ENCODE measurements at places on chromosomes 6 and 20. TPM values are rescaled to one million over a fixed set of nuclear protein-coding genes. Genes with fewer than 3 reads are reported as not detected.

DNA sequence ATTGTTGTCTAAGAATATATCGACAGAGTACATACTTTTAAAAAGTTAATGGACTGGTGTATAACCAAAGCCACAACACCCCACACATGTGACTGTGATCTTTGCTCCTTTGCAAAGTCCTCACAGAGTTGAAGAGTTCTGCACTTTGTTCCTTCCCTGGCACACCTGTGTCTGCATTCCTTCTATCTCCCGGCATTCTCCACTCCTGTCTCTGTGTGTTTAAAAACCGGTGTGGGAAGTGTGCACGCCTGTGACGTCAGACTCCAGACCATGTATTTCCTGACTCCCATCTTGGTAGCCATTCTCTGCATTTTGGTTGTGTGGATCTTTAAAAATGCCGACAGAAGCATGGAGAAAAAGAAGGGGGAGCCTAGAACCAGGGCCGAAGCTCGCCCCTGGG, at the start of gene IYD:
TSS of gene IYD (plus strand) at position 251 of the 400 bp plus-strand sequence. CDS start at position 271, 20 bp downstream.
- no peak for DNase-seq

DNA sequence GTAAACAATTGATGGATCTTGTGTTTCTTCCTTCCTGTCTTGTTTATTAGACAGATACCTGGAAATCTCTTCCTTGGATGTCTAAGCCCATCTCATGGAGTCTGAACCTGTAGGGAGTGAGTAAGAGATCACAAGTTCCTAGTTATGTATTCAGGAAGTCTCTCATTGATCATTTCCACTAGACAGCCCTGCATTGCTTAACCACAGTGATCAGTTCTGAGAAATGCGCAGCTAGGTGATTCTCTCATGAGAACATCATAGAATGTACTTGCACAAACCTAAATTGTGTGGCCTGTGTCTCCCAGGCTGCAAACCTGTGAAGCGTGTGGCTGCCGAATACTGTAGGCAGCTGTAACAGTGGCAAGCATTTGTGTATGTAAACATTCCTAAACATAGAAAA, 39.1 kb downstream of the FAM120B start:
- DNase-seq = peak; percentile 15

GRCh38 chr6:81764531-81764930, 12.1 kb upstream of the TENT5A start:
- DNase-seq = no peak

DNA sequence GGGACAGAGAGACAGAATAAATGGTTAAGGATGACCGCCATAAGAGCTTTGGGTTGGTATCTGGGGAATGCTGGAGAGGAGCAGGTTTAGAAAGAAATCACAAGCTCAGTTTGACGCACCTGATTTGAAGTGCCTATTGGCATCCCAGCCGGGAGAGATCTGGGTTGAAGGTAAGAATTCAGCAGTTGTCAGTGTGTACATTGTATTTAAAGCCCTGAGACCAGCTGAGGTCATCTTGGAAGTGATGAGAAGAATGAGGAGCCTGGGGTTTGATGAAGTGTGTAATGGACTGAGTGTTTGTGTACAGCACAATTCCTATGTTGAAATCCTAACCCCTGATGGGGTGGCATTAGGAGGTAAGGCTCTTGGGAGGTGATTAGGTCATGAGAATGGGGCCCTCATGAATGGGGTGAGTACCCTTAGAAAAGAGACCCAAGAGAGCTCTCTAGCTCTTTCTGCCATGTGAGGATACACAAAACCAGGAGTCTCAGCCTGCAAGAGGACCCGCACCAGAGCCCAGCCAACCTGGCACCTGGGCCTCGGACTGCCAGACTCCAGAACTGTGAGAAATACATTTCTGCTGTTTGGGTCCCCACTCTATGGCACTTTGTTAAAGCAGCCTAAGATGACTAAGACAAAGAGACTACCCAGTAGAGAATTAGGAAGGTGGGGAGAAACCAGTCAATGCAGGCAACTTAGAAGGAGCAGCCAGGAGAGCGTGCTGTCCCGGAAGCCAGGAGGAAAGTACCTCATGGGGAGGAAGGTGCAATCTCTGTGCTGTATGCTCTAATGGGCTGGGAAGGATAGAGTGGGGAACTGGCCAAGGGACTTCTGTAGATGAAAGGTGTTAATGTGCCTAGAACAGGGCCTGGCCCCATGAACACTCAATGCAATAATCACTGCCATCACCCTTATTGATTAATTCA, 133.7 kb upstream of the SLC24A3 start:
- no peak for DNase-seq

- no peak for DNase-seq
These were observed 191.3 kb downstream of the MTFR2 start for GRCh38 chr6:136058852-136059251.

DNA sequence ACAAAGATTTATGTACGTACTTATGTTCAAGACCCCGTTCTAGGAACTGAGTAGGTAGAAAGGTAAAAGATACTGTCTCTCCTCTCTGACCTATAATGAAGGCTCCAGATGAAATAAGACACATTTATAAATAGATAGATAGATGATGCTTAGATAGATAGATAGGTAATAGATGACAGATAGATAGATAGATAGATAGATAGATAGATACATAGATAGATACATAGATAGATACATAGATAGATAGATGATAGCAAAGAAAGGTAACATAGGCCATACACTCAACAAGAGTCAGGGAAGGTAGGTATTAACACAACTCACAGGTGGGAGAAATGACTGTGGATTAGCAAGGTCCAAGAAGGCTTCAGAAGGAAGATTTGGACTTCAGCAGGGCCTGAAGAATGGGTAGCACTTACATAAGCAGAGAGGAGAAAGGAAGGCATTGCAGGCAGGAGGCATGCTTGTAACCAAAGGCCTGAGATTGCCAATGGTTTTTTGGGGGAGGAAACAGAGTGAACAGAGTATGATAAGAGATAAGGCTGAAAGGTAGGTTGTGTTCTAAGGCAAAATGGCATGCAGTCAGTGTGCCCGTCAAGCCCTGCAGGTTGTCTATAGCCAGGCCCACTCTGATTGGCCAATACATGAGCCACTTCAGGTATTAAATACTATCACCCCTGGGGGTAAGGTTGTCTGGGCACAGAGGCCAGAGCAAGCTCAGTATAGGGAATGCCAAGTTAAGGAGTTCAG, 7.7 kb upstream of the MYB start:
- no peak for DNase-seq

DNA sequence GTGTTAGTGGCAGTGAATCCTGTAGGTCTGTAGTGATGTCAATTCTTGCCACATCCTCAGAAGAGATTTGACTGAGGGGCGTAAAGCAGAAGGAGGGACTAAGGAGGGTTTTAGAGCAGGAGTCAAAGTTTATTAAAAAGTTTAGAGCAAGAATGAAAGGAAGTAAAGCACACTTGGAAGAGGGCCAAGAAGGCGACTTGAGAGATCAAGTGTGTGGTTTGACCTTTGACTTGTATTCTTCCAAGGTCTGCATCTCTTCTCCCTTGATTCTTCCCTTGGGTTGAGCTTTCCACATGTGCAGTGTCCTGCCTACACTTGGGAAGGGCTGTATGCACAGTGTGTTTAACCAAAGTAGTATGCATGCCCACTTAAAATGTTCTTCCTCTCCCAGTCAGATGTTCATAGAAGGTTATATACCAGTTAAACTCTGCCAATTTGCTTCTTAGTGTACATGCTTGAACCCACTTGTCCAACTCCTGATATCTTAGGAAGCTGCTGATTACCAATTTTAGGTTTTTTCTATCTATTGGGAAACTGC, 627.6 kb downstream of the MMUT start:
- no peak for DNase-seq

Gene SLA2
- not detected for total RNA-seq

Gene CCDC167
- total RNA-seq = 29.7 TPM
